ENCODE measurements at places on chromosomes 11 and 22.

GRCh38 chr11:88414385-88414861 lies 76.9 kb upstream of the CTSC start:
- no peak for DNase-seq

DNA sequence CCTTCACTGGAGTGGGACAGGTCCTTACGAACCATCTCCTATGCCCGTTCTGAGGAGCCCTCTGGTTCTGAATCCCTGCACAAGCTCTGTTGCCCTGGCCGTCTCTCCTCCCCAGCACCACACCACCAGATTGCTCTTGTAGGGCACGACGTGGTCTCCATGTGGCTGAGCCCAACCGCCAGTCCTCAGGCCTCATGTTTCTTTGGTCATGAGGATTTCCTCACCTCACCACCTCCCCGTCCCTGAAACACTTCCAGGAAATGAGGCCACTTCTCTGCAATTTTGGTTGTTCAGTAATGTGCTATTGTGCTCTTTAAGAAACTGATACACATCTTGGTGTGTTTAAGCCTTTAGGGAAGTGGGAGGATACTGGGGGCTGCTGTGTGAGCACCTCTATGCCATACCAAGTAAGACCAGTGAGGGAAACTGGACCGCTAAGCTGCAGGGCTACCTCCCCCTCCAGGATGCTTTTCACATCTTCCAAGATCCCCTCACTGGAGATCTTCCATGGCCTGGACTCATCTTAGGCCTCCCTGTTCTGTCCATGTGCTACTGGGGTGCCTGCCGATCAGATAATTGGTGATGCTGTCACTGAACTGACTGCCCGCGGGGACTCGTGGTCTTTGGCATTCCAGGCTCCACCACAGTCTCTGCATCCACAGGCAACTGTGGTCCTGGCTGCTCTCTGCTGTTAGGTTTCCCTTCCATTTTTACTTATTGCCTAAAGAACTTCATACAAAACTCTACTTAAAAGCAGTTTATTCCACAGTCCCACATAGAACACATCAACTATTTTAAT lies 21.9 kb downstream of the DRICH1 start:
- no peak for DNase-seq

DNA sequence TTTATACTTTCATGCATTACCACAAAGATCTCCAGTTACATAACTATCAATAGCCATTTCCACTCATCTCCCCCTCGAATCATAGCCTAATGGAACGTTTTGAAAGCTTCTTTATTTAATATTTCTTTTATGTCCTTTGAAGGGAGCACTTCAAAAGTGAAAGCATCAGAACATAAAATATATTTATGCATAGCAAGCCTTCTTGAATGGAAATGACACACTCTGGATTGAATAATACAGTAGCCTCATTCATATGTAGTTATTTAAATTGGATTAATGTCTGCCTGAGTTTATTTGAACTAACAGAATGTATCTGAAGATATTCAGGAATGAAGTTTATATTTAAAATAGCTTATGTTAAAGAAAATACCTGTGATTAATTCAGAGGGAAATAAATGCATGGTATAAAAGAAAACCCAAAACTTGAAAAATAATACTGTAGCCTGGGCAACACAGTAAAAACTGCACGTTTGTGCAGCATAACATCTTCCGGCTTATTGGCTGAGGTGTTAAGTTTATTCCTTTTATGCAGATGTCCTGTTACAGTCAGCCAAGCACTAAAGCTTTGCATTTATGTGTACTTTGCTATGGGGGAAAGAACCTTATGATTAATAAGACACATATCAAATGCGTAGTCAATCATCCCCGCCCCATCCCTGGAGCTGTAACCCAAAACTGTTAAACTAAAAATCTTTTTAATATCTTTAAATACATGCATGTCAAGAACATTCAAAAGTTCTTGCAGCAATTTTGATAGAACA lies 22.0 kb downstream of the OOSP3 start:
- DNase-seq, result no peak

GRCh38 chr11:1341928-1342524 lies 32.6 kb upstream of the TOLLIP start:
- DNase-seq, result no peak

GRCh38 chr22:37188901-37189466 lies 937 bp upstream of the C1QTNF6 start:
- DNase-seq, result no peak

- no peak for DNase-seq
Measured at GRCh38 chr11:118136801-118137200, 15.8 kb downstream of the SCN4B start.

GRCh38 chr11:120704256-120704750 lies 192.8 kb downstream of the GRIK4 start:
- DNase-seq, result no peak
